ENCODE measurements at places on chromosomes 2 and 18.

- DNase-seq, result peak; percentile 95
Measured at GRCh38 chr18:9017167-9017904, 85.2 kb upstream of the NDUFV2 start.

DNA sequence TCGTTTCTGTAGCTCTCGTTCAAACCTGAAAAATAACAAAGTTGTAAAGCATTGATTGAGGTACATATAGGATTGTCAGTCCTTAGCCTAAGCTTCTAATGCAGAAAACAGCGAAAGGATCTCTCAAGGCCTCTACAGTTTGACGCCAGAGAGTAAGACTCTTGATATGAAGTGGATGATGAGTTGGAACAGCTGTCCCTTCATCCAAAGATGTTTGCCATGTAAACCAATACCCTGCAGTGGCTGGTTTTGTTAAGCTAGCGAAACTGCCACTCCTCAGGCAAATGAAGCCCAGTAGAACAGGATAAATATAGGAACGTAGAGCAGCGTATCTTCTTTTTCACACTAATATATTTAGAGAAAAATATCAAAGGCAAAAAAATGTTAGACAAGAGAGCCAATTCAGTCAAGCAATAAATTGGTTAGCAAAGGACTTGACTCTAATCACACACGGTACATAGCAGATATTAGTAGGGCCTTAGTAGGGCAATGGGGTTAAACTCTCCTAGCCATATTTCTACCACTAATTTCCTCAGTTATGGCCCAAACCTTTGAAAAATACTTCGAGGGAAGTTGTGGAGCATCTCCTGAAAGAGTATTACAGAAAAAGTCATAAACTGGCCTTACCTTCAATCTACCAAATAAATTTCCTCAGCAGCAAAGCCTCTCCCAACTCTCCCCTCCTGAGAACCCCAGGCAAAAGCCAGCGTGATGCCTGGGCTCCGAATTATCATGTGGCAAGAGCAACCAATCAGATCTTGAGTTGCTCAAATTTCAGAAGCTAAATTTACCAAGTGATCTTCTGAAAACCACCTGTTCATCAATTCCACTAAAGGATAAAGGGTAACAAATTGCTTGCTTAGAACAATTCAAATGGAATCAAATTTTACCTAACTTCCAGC, at the start of gene NEB:
Gene NEB (minus strand): TSS at position 706 of the 902 bp plus-strand sequence. CDS start 1,320 bp downstream, outside the sequence.
- DNase-seq, result no peak

- peak; percentile 61 for DNase-seq
Measured at GRCh38 chr18:47968006-47968676, 37.7 kb upstream of the SMAD2 start.

DNA sequence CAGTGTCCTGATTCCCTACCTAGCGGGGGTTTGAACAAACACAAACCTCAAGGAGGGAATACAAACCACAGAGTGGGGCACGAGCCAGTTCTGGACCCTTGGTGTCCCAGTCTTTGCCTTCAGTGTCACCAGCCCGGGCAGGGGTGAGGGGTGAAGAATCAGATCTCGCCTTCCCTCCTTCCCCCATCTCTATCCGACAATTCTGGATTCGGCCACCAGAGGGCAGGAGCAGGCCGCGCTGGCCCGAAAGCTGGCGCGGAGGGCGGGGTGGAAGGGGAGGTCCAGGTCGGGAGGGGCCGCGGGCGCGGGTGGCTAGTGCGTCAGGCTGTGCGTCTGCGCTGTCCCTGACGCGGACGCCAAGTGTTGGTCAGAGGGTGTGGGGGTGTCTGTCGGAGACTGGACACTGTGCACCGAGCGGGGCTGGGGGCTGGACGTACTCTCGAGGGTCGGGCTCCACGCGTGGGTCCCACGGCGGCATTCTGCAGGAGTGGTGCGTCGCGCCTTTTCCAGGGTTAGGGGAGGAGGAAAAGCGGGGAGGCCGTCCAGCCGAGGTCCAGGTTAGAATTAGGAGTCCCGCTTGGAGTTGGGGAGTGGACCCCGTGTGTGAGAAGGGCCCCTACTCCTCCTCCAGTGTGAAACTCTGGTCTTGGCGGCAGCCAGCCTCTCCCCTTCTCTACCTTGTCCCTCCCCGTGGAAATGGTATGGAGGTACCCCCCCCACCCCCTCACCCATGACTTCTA, 2.9 kb upstream of the CRYBA2 start:
- peak; percentile 70 for DNase-seq

DNA sequence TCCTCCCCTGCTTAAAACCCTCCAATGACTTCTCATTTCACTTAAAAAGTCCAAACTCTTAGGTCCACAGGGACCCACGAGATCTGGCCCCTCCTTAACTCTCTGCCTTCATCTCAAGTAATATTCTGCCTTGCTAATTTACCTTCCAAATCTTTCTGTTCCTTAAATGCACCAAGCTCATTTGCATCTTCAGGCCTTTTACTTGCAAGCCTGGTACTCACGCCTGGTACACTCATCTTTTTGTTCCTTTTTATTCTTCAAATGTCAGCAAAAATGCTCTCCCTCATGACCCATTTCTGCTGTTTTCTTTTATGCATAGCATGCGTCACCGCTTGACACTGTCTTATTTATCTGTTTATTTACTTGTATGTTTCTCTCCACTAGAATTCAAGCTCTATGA, 2.7 kb upstream of the WIPF1 start:
- no peak for DNase-seq

DNA sequence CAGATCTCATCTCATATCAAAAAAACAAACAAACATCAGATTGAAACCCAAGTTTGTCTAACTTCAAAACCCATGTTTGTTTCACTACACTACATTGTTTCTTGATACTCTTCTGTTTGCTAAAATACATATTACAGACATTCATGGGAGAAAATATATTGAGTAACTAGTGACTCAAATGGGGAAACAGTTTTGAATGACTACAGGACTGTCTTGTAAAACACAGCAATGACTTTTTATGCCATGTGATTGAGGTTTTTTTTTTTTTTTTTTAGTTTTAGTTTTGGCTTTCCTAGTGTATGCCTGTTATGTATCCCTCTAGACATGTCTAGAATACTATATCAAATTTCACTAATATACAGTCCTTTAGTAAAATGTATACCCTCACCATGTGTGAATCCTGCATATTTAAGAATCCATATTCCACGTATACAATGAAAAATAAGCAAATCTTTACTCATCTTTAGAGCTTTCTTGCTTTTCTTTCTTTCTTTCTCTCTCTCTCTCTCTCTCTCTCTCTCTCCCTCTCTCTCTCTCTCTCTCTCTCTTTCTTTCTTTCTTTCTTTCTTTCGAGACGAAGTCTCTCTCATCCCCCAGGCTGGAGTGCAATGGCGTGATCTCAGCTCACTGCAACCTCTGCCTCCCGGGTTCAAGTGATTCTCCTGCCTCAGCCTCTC, 46.6 kb upstream of the SERTAD2 start:
- DNase-seq, result peak; percentile 30

DNA sequence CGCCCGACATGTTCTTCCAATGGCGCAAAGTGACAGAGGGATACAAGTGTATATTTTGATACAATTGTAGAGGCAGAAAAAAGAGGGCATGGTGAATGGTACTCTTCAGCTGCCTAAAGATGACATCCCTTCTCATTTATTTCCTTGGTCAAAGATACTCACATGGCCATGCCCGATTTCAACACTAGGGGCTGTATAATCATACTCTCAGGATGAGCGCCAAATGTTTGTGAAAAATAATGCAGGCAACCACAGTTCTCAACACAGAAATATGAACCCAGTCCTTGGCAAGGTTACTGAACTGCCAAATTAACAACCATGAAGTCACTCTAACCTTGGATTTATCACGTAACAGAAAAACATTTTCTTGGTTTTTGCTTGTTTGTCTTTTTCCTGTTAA, 204.4 kb downstream of the CCDC102B start:
- no peak for DNase-seq

DNA sequence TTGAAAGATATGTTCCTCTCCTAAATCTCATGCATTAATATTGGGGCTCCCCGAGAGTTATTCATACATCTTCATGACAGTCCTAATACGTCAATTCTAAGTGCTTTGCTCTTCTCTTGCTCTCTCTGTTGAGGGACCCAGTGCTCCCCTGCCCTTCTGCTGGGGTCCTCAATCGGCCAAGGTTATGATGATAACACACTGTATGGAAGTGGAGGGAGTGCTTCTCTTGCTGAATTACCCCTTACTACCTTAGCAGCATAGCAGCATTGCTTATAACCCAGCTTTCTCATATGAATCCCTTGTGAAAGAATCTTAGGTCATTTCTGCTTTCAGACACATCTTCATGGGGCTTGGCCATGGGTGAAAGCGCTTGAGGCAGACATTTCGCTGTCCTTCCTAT, 43.2 kb downstream of the ITPRID2 start:
- DNase-seq, result no peak

- DNase-seq, result no peak
Measured at GRCh38 chr2:178315488-178315948, 121.2 kb downstream of the OSBPL6 start.

- DNase-seq, result no peak
Measured at GRCh38 chr2:16201848-16202247, 261.5 kb downstream of the MYCN start.

DNA sequence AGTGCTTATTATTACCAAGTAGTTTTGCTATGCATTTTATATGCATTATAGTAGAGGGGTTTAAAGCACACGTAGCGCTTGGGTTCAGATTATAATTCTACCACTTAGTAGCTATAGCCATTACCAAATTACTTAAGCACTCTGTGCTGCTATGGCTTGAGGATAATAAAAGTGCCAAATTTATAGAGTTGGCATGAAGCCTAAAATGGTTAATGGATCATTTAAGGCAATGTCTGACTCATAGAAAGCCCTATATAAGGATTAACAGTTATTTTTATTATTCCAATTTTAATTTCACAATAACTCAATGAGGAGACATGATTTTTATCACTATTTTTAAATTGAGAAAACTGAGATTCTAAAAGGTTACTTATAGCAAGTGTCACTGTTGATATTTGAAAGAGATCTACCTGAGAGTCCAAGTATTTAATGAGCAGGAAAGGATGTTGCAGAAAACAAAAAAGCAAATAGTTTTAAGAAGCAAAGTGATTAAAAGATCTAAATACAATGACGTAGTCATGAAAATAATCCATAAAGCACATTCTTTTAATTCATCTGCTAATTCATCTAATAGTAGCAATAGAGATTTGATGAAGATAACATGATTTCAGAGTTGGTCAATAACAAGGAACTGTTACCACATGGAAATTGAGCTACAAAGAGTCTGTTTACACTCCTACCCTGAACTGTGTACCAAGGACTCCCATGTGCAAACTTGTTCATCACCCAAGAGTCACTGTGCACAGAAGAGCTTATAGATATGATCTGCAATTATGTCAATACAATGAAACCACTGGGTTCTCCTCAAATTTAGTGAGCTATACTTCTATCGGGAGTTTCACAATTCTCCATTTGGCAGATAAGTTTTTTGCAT, 78.8 kb upstream of the DTNA start:
- DNase-seq, result no peak

- DNase-seq, result no peak
Measured at GRCh38 chr2:118183381-118183780, 95.1 kb downstream of the INSIG2 start.

DNA sequence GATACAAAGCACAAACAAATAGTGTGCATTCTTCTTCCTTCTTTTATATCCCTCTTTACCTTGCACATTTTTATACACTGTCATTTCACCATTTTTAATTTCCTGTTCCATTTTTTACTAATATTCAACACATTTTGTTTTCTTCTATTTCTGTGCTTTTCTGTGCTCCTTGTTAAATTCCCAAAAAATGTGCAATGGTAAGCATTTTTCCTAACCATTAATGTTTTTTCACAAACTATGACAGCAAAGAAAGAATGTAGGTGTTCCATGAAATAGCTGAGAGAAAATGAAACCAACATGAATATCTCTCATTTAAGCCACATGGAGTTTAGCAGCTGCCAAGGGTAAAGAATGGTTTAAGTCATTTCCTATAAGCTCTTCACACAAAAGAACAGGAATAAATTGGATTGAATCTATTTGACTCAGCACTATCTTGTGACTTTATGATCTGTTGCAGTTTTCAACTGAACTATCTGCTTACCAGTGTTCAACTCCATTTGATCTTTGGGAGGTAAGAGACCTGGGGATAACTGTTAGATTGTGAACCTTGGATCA, 145.7 kb upstream of the CDH19 start:
- DNase-seq, result peak; percentile 19

GRCh38 chr2:98027538-98027937, 31.8 kb upstream of the TMEM131 start:
- DNase-seq, result no peak

DNA sequence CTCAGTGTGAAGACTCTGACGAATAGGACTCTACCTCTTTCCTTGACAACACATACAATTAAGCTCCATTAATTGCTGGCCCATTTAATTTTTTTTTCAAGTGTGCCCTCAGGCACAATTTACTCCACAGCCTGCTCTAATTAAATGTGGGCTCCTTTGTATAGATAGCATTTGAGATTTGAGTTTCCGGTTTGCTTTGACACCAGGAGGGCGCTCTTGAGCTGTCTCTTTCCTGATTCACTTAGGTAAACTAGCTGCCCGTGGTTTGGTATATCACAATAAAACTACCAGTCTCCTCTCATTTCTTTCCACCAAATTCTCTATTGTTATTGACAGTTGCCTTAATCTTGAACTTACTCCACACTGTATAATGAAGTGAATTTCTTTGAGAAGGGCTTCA, 666.0 kb downstream of the DSC3 start:
- no peak for DNase-seq

GRCh38 chr18:3139406-3139805, 80.4 kb downstream of the MYOM1 start:
- DNase-seq, result no peak

DNA sequence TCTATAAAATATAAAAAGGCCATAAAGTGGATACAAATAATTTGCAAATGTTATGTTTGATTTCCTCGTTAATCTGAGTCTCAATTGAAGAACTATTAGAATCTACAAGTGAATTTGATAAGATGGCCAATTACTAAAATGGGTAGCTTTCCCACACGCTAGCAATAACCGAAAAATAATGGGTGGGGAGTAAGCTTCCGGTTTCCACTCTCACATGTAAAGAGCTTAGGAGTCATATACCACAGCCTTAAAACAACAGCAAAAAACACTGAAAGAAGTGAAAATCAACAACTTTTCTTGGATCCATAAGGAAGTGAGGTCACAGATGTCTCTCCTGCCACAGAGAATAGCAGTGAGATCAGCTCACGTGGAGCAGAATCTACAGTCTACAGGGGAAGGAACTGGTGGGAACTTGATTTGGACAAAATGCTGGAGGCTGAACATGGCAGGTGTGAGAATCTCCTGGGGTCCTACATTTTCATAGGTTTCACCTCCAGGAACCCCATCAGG, 18.6 kb downstream of the THAP4 start:
- no peak for DNase-seq

Data from fibroblast of skin of right biceps (primary cell).